ENCODE measurements at places on chromosomes 6 and 20. TPM values are rescaled to one million over a fixed set of nuclear protein-coding genes. Genes with fewer than 3 reads are reported as not detected.

ESR1 gene
- total RNA-seq = 3.2 TPM

CALHM4 gene
- total RNA-seq = not detected

MCCD1 gene
- not detected for total RNA-seq

DNA sequence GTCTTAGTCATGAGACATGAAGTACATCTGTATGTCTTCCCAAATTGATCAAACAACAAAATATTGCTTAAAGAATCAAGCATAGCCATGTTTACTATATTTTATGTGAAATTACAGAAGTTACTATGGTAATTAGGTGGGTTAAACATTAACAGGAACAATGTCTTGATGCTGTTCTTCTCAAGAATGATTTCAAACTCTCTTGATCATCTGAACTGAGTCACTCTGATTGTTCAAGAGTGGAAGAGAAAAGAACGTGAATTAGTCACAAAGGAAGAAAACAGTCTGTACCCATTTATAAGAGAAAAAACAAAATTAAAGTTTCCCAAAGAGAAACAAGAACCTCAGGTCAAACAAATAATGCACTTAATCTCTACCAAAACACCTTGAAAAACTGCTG is 62.2 kb upstream of the NUP153 start:
- no peak for DNase-seq

DNA sequence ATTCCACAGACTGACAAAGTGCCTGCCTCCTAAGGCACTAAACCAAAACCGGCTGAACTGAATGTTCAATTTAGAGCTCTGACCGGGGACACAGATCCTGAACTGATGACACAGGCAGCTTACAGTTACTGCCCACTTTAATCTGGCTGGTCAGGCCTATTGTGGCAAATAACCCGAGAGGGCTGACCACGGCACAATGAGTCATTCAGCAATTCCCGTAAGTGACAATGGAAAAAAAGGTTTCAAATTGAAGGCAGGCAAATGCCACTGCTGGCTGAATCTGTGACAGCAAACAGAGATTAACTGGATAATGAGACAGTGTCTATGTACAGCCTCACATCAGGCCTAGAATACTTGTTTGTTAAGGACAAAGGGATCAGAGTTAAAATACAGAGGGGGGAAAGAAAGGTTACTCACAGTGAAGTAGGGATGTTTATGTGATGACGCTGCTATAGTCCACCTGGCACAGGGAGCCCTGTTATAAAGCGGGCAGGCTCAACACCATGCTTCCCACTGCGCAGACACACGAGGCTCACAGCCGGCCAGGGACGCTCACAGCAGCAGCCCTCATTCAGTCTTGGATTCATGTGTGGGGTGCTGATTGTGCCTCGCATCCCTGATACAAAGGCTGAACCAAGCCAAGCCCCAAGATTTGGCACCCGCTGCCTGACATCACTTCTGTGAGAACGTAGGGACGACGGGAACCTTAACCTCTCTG is 54.4 kb downstream of the RTN4IP1 start:
- no peak for DNase-seq

- DNase-seq = no peak
Measured at GRCh38 chr6:3031857-3032640, 32.4 kb downstream of the NQO2 start.

DNA sequence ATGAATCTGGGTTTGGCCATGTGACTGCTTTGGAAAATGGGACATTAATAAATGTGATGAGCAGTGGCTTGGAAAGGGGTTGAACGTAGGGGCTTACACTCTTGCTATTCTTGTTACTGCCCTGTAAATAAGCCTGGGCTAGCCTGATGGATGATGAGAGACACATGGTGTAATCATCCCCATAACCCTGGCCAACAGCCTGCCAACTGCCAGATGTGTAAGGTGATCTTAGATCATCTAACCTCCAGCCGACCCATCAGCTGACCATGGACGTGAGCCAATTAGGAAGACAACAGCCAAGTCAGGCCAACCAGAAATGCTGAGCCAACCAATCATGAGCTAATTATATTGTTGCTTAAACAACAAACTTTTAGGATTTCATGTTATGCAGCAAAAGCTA is 25.2 kb downstream of the FBXO30 start:
- no peak for DNase-seq

DNA sequence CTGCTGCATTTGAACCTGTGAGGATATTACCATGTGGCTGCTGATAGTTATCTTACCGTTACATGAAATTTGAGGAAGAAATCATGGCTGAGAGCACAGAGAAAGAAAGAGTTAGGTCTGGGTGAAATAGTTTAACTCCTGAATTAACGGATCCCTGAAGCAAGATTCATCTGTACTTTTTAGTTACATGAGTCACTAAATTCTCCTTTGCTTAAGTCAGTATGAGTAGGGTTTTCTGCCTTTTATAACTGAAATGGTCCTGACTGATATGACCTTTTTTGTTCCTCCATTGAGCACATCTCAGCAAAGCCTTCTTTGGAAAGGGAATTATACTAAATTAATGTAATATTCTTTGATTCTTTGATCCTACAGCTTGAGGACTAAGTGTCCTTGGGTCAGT is 333.3 kb upstream of the ZFP64 start:
- DNase-seq = no peak

DNA sequence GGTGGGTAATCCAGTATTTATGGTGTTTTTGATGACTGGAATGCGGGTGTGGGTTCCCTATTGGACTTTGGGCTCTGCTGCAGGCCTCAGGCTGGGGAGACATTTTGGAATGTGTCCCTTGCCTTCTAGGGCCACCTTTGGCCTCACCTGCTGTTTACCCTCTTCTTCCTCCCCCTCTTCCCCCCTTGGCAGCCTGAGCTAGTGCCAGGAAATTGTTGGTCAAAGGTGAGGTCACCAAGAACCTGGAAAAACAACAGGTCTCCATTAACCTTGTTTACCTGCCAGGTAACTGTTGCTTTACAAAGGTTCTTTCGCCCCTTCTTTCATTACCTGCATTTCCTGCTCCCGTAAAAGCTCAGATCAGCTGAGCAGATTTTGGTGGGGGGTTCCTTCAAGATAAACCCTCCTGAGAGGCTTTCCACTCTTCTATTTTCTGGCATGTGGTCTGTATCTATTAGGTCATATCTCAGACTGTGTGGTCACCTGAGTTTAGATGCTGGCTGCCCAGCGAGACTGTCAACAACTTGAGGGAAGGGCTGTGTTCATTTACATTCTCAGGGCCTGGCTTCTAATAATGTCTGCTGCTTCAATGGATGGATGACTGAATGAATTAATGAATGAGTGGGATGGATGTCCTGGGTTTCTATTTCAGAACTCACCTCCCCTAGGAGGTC is 34.7 kb downstream of the VEGFA start:
- no peak for DNase-seq

DNA sequence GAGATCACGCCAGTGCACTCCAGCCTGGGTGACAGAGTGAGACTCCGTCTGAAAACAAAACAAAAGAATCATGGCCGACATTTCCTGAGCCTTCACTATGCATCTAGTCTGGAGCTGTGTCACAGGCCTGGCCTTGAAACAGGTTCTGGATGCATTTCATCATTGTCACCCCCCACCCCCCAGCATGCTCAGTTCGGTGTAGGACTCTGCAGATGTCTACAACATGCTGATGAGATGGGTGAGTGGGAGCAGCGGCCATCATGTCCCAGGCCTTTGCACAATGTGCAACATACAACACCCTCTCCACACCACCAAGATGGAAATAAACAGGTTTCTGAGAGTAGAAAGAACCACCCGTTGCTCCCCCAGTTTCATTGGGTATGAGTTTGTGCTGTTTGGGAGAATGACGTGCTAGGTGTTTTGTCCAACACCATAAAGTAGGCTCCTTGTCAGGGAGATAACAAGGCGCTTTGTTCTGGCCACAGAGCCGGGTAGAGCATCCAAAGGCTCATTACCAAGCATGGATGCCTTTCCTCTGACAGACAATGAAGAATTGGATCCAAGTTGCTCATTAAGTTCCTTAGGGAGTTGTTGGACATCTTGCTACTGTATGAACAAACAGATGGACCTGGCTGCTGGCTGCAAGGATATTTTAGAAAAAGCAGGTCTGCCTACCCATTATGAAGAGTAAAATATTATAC is 22.1 kb downstream of the SNHG17 start:
- no peak for DNase-seq

Measured in T-cell (primary cell).